ENCODE measurements at places on chromosomes 1 and 21.

DNA sequence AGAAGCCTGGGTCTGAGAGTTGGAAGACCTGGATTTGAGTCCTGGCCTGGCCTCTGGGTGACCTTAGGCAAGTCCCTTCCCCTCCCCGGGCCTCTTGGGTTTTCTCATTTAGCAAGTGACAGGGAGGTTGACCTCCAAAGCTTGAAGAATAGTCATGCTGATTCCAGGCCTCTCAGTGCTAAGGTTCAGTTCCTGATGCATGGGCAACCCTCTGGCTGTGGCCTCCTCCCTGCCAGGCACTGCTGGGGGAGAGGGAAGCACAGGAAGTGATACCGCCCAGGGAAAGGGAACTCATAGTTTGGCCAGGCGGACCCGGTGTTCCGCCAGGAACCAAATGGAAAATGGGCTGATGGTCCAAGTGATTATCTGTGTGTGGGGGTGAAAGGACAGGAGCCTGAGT is 23.6 kb upstream of the WASF2 start:
- no peak for DNase-seq

- DNase-seq = no peak
Observed at GRCh38 chr1:77925518-77925917, 37.1 kb downstream of the NEXN start.

- DNase-seq = no peak
Observed at GRCh38 chr1:26046246-26047095, 553 bp upstream of the SLC30A2 start.

DNA sequence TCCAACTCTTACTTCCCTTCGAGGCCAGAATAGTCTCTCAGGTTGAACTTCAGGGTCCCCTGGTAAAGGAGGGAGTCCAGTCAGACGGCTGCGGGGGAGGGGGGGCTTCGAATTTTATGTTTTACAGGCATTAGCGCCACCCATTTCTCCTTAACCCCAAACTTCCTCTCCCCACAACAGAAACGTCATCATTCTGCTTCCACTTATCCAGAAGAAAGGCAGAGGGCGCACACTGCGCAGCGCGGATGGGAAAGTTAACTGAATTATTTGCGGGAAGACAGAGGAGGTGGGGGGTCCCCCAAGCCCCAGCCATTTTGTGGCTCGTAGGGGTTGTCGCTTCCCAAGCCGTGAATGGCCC is 529 bp upstream of the PRMT2 start:
- DNase-seq = no peak

- DNase-seq = no peak
Observed at GRCh38 chr1:41259221-41259620, 17.1 kb upstream of the SCMH1 start.

GRCh38 chr1:11731691-11732283 is 4.1 kb upstream of the AGTRAP start:
- peak; percentile 74 for DNase-seq

- peak; percentile 87 for DNase-seq
Observed at GRCh38 chr1:179142889-179143299, 61.0 kb downstream of the TOR3A start.

GRCh38 chr1:34980715-34981114 is 4.4 kb downstream of the TMEM35B start:
- DNase-seq = no peak

DNA sequence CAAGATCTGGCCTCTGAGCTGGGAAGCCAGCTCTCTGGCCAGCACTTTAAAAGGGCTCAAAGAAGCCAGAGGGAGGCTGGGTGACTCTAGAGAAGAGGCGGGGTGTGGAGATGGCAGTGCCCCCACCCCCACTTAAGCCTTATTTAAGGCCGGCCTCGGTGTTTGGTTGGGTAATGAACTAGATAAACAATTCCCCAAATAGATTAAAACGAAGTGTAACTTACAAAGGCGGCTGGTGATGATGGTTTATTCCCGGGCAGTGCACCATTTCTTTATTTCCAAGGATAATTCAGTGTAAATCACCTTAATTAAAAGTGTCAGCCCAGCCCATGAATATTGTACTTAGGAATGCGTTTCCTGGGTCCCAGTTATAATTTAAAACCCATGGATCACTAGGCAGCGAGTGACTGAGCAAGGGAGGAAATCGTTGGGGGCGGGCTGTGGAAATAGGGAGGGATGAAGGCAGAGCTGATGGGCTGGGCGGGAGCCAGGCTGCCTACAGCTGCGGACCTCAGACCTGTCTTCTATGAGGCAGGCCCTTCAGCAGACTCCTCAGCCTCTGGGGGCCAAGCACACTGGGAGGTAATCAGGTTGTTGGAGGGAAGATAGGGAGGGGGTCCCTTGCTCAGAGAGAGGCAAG is 54.9 kb downstream of the TMEM53 start:
- no peak for DNase-seq

- peak; percentile 53 for DNase-seq
Observed at GRCh38 chr1:42932442-42932941, 26.2 kb downstream of the SLC2A1 start.

DNA sequence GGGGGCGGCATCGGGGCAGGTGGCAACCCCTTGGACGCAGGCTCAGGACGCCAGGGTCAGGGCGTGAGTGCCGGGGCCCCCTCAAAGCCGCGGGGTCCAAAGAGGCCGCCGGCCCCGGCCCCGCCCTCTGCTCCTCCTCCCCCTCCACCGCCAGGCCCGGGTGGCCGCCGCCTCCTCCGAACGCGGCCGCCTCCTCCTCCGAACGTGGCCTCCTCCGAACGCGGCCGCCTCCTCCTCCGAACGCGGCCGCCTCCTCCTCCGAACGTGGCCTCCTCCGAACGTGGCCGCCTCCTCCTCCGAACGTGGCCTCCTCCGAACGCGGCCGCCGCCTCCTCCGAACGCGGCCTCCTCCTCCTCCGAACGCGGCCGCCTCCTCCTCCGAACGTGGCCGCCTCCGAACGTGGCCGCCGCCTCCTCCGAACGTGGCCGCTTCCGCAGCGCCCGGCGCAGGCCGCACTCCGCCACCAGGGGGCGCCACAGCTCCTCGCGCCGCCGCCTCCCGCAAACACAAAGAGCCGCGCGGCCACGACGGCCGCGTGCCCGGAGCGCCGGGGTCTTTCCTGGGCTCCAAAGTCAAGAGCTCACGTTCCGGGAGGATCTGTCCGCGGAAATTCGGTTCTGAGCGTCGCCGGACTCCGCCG is 19.3 kb upstream of the SAMD11 start:
- DNase-seq = peak; percentile 88

- DNase-seq = no peak
Observed at GRCh38 chr1:98078596-98078995, 157.8 kb upstream of the DPYD start.

DNA sequence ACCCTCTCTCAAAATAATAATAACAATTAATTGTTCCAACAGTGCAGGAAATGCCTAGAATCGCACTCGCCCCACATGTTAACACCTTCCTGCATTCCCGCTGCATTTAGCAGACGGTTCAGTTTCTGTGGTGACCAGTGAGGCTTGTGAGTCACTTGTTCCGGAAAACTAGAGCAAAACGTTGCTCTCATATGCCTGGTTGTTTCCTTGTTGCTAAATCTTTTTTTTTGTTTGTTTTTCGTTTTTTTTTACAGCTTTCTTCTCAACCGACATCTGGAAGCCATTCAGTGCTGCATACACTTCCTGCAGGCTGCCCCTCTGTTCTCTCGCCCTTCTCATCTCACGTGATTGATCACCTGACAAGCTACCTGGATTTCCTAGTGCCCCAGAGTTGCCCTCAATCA is 56.9 kb upstream of the TMPRSS2 start:
- DNase-seq = no peak

DNA sequence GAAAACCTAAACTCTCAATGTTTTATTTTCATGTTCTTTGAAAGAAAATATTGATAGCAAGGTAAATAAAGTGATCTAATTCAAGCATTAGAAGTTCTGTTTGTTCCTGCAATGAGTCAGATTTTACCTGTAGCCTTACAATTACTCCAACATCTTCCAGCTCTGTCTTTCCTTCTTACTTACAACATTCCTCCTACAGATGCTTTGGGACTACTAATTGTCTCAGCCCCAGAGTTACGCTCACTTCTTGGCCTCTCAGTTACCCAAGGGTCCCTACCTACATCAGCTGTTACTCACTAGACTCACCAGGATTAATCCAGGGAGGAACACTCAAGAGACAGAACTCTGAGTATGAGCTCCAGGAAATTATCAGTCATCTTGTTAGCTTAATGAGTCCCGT is 26.4 kb downstream of the OR14A16 start:
- no peak for DNase-seq

- no peak for DNase-seq
Observed at GRCh38 chr1:16484931-16485330, 29.2 kb downstream of the RNU1-1 start.

DNA sequence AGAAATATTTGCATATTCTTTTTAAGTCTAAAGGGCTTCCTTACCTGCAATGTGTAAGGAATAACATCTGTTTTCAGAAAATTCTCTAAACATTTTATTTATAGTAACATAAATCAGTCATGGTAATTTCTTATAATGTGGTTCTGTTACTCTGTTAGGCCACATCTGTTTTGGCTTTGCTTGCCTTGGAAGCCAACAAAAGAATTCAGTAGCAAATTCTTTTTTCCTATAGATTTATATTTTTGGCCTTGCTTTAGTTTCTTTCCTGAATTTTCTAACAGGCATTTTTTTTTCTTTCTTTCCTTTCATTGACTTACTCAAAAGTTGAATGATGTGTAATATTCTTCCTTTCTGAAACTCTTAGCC is 72.2 kb downstream of the OSBPL9 start:
- DNase-seq = no peak

GRCh38 chr21:26170471-26171257 is at the start of gene APP:
Gene APP (minus strand): TSS chr21:26170770. CDS start chr21:26170620, 150 bp downstream.
- peak; percentile 84 for DNase-seq

DNA sequence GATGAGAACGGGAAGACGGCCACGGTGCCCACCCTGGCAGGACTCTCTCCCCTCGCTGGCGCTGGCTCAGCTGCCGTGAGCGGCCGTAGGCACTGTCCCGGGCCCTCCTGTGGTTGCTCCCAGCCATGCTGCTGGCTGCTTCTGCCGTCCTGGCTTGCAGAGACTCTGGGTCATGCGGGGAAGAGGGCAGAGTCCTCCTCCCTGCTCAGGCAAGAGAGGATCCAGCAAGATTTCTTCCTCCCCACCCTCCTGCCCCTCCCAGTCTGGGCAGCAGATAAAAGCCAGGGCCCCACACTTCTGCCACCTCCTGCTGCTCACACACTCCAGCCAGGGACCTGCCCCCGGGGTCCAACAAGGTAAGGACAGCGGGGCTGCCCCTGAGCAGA is 60.1 kb downstream of the AGPAT3 start:
- DNase-seq = no peak

GRCh38 chr1:174032671-174033222 is 10.6 kb upstream of the RC3H1 start:
- no peak for DNase-seq

GRCh38 chr1:54315099-54315498 is 91.1 kb downstream of the SSBP3 start:
- DNase-seq = no peak

DNA sequence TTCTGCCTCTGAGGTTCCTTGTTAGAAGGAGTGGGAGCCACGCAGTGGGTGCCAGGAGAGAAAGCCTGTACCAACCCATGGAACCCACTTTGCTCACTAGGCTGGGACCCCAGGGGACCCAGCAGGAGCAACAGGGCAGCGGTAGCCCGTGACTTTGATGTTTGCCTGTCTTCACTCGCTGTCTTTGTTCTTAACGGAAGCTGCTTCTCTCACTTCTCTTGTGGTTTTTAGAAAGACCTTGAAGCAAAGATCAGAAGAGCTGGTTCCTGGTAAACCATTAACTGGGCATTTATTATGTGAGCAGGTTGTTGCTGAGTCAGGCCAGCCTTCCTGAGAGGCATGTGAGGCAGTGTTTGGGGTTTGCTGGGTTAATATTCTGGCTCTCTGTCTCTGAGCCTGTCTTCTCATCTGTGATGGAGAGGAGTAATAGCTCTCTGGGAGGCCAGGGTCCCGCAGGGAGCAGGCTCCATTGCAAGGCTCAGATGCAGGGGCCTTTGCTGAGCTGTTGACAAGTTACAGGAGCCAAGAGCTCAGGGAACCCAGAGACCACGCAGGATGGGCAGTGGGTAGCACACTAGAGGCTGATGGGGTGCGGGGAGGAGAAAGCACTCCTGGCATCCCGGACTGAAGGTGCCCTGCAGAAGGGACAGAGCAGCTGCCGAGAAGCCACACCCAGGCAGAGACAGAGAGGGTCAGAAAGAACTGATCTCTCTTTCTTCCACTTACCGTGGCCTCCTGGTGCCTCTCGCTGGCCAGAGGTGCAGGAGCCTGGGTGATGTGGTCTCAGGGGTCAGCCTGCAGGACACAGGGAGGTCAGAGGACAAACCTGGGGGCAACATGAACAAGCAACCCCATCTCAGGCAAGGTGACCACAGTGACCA is 367.5 kb upstream of the C1orf174 start:
- DNase-seq = no peak

GRCh38 chr1:237566581-237566980 is 324.1 kb downstream of the ZP4 start:
- no peak for DNase-seq

DNA sequence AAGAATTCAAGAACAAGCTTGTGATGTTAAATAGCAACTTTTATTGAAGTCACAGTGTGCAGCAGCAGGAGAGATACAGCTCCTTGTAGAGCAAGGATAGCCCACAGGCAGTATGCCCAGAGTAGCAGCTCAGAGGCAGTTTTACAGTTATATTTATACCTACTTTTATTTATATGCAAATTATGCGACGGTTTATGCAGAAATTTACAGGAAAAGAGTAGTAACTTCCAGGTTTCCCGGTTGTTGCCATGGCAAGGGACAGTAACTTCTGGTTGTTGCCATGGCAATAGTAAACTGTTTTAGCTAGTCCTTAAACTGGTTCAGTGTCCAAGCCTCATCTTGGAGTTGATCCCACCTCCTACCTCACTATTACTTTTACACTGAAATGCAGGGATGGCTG is 344.6 kb upstream of the LYPLAL1 start:
- no peak for DNase-seq

- DNase-seq = no peak
Observed at GRCh38 chr1:45870500-45870899, 67.1 kb downstream of the MAST2 start.

GRCh38 chr1:172442843-172443565 is 865 bp downstream of the PIGC start:
- no peak for DNase-seq

DNA sequence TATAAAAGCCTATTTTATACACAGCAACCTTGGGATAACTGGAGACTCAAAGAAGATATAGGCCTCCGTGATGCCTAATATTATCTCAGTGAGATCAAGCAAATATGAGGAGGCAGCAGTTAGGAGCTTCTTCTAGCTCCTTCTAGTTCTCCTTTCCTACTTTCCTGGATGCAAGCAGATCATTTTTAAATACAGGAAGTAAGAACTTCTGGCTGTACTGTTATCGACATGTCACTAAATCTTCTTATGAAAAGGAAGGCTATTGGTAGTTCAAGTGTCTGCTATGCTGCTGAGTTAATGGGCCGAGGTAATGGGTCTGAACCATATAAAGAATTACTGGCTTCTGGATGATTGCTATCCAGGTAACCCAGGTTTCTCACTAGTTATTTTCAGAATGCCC is 15.9 kb downstream of the HSPA13 start:
- DNase-seq = no peak

GRCh38 chr1:83555871-83556270 is 443.1 kb downstream of the TTLL7 start:
- no peak for DNase-seq

All from islet precursor cell (in vitro differentiated cells).